ENCODE measurements at places on chromosomes 16 and 17. TPM values are rescaled to one million over a fixed set of nuclear protein-coding genes. Genes with fewer than 3 reads are reported as not detected.

Gene ZNF213
- 12.3 TPM for total RNA-seq

Gene IRF8
- 0.62 TPM for total RNA-seq

Gene NPB
- 3.9 TPM for total RNA-seq

GRCh38 chr17:79002291-79002690 is 7.3 kb downstream of the CANT1 start:
- peaks cover 9% of the 10 kb centered on the region for H3K36me3 ChIP-seq
- no peak overlapping the region for H3K4me3 ChIP-seq
- no peak for DNase-seq
- H3K27ac ChIP-seq: no peak overlapping the region

DNA sequence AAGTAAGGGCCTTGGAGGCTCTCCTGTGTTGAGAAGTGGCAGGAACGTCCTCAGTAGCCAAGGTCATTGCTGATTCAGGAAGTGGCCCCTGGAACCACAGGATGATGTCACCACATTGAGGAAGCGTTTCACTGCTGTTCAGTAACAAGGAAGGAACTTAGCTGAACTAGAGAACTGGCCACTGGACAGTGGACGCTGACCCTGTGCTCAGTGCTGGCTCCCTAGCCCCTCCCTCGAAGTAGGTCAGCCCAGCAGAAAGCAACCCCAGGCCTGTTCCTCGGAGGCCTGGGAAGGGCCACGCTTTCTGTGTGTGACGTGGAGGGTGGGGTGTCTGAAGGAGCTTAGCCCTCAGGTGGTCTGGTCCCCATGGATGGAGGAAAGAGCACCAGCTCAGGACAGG is 58.3 kb downstream of the B9D1 start:
- no peak overlapping the region for H3K4me3 ChIP-seq
- no peaks in the 10 kb centered on the region for H3K27me3 ChIP-seq
- H3K4me1 ChIP-seq: no peaks in the 10 kb centered on the region
- no peaks in the 10 kb centered on the region for H3K36me3 ChIP-seq

GRCh38 chr16:3454631-3455147 is 11.2 kb downstream of the NAA60 start:
- no peaks in the 10 kb centered on the region for H3K27me3 ChIP-seq
- H3K4me3 ChIP-seq: no peak overlapping the region
- H3K36me3 ChIP-seq: no peaks in the 10 kb centered on the region
- H3K4me1 ChIP-seq: peaks cover 19% of the 10 kb centered on the region
- no peak overlapping the region for H3K27ac ChIP-seq
- no peak for DNase-seq

- no peaks in the 10 kb centered on the region for H3K36me3 ChIP-seq
- H3K27ac ChIP-seq: no peak overlapping the region
Measured at GRCh38 chr17:80203471-80203963, 16.6 kb downstream of the SGSH start.

- H3K4me3 ChIP-seq: no peak overlapping the region
- no peak overlapping the region for H3K27ac ChIP-seq
- DNase-seq: no peak
- no peaks in the 10 kb centered on the region for H3K4me1 ChIP-seq
- H3K27me3 ChIP-seq: no peaks in the 10 kb centered on the region
Measured at GRCh38 chr17:29855686-29856085, 74.3 kb downstream of the SSH2 start.

DNA sequence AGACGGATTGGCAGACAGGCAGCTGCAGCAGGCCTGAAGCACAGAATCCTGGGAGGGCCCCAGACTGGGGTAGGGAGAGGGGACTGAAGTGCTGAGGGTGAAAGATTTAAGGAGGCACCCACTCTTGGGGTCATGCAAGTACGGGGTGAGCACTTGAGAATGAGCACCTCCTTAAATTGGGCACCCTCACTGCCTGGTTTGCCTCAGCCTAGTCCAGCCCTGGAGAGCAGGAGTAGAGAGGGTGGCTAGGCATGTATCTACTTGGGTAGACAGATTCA is 154.1 kb upstream of the CDC42EP4 start:
- no peaks in the 10 kb centered on the region for H3K36me3 ChIP-seq
- no peak overlapping the region for H3K27ac ChIP-seq

DNA sequence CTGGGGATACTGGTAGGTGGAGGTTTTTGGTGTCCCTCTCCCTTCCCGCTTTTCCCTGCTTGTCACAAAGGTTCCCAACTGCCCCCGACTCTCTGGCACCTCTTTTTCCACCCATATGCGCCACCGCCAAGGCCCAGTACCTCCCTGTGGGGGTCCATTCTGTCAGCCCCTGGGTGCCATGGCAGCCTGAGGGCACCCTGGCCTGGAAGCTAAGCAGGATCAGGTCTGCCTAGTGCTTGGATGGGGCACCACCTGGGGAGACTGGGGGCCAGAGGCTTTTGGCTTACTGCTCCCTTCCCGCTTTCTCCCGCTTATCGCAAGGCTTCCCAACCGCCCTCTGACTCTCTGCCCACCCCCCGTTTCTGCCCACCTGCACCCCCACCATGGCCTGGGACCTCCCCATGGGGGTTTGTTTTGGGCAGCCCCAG is 2286.4 kb downstream of the TP53TG3F start:
- H3K36me3 ChIP-seq: no peaks in the 10 kb centered on the region
- no peaks in the 10 kb centered on the region for H3K27me3 ChIP-seq
- DNase-seq: no peak
- H3K4me1 ChIP-seq: no peaks in the 10 kb centered on the region

DNA sequence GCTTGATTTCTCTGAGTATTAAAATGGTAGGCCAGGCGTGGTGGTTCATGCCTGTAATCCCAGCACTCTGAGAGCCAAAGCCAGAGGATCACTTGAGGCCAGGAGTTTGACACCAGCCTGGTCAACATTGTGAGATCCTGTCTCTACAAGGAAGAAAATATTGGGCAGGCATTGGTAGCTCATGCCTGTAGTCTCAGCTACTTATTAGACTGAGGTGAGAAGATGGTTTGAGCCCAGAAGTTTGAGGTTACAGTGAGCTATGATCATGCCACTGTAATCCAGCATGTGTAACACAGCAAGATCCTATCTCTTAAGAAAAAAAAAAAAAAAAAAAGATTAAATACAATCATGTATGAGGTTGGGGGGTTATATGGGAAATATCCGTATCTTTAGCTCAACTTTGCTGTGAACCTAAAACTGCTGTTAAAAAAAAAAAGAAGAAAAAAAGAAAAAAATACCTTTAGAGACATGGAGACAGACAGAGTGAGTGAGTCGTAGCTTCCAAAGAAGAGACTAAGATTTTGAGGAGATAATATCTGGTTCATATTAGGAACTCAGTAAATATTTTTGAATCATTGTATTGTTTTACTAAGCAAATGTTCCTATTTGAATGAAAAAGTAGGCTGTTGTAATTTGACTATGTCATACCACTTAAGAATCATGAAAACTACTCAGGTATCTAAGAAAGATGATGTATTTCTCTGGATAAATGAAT is 325.7 kb upstream of the TBX2 start:
- no peaks in the 10 kb centered on the region for H3K4me1 ChIP-seq
- no peaks in the 10 kb centered on the region for H3K27me3 ChIP-seq
- no peak overlapping the region for H3K4me3 ChIP-seq
- no peak overlapping the region for H3K27ac ChIP-seq
- H3K36me3 ChIP-seq: no peaks in the 10 kb centered on the region

GRCh38 chr17:37239690-37240334 is 136.0 kb upstream of the C17orf78 start:
- no peak overlapping the region for H3K27ac ChIP-seq
- no peak overlapping the region for H3K4me3 ChIP-seq
- H3K36me3 ChIP-seq: peaks cover 26% of the 10 kb centered on the region
- DNase-seq: no peak
- H3K27me3 ChIP-seq: no peaks in the 10 kb centered on the region

GRCh38 chr17:62652251-62653001 is 25.0 kb downstream of the MRC2 start:
- no peaks in the 10 kb centered on the region for H3K36me3 ChIP-seq
- H3K4me3 ChIP-seq: peak overlapping the region; percentile 68
- peaks cover 40% of the 10 kb centered on the region for H3K4me1 ChIP-seq
- H3K27ac ChIP-seq: peak overlapping the region; percentile 85

Gene TPSG1
- total RNA-seq: 4.6 TPM

DNA sequence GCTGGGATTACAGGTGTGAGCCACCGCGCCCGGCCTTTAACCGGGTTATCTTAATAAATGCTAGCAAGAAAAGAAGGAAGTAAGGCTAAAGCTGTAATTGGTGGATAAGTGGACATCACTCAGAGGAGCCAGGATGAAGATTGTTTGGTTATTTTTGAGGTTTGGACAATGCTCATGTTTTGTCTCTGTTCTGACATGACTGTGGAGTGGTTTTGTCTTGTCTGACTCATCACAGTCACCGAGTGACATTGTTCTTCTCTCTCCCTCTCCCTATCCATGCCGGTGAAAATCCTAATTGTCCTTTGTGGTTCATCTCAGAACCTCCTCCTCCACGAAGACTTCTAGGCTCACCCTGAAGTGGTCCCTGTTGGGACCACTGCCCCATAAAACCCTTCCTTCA is 23.5 kb upstream of the GRIN2A start:
- no peaks in the 10 kb centered on the region for H3K27me3 ChIP-seq
- no peaks in the 10 kb centered on the region for H3K4me1 ChIP-seq
- H3K4me3 ChIP-seq: no peak overlapping the region
- no peaks in the 10 kb centered on the region for H3K36me3 ChIP-seq
- DNase-seq: no peak
- no peak overlapping the region for H3K27ac ChIP-seq

DNA sequence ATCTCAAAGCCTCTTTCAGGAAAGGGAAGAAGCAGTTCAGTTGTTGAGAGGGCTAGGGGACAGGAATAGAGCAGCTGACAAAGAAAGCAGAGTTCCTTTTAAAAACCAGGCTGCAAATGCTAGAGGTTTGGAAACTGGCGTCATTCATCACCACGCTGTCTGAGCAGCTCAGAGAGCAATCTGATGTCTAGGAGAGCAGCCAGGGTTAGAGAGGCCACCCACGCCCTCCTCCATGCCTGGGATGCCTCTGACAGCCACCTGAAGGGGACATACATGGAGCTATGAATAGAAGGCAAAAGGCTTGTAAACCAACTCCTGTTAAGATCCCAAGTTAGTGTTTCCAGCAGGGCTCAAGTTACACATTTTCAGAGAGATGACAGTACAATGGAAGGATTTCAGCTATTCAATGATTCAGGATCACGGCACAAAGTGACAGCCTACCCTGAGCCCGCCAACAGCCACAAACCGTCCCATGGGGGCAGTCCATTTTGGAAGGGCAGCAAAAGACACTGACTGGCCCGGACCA is 12.4 kb downstream of the RAB5C start:
- no peak overlapping the region for H3K27ac ChIP-seq
- no peaks in the 10 kb centered on the region for H3K36me3 ChIP-seq
- no peaks in the 10 kb centered on the region for H3K4me1 ChIP-seq
- DNase-seq: no peak

GRCh38 chr16:89067677-89068443 is 25.8 kb upstream of the ACSF3 start:
- no peak overlapping the region for H3K4me3 ChIP-seq
- H3K36me3 ChIP-seq: no peaks in the 10 kb centered on the region
- H3K4me1 ChIP-seq: no peaks in the 10 kb centered on the region
- no peak for DNase-seq
- no peaks in the 10 kb centered on the region for H3K27me3 ChIP-seq
- no peak overlapping the region for H3K27ac ChIP-seq

GRCh38 chr17:74956093-74956492 is 16.5 kb downstream of the HID1 start:
- DNase-seq: no peak
- H3K4me3 ChIP-seq: no peak overlapping the region
- H3K27ac ChIP-seq: no peak overlapping the region

Gene KCNJ12
- total RNA-seq: 2.7 TPM

Gene CD300C
- total RNA-seq: not detected

DNA sequence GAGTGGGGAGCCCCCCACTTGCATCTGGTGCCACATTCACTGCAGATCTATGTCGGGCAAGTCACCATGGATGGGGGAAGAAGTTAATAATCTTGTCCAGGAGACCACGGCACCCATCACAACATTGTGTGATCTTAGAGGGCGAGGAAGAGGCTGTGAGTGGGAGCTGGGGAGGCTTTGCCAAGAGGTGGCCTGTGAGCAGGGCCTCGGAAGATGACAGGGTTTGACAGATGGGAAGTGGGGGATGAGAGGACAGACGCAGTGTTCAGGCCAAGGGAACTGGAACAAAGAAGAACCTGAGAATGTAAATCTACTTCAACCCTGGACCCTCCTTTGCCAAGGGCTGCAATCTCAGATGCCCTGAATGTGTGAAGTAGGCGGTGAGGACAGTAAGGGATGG is 12.4 kb downstream of the ACE start:
- no peaks in the 10 kb centered on the region for H3K4me1 ChIP-seq
- H3K27me3 ChIP-seq: no peaks in the 10 kb centered on the region
- no peaks in the 10 kb centered on the region for H3K36me3 ChIP-seq
- H3K27ac ChIP-seq: no peak overlapping the region

Gene TEKT5
- not detected for total RNA-seq

Gene CNGB1
- not detected for total RNA-seq
